ENCODE measurements at places on chromosomes 2 and 18. TPM values are rescaled to one million over a fixed set of nuclear protein-coding genes. Genes with fewer than 3 reads are reported as not detected.

The SNED1 gene
- 3.2 TPM for total RNA-seq

The CCDC102B gene
- total RNA-seq: 2.6 TPM

The CXXC1 gene
- 35.6 TPM for total RNA-seq

The IL18R1 gene
- 4.6 TPM for total RNA-seq

The ADAM23 gene
- total RNA-seq: 1.1 TPM

The DSC1 gene
- total RNA-seq: not detected

The ACKR3 gene
- total RNA-seq: 5.4 TPM

The PLGLB2 gene
- 0.11 TPM for total RNA-seq

The IL1R1 gene
- 1.1 TPM for total RNA-seq

The ZRANB3 gene
- 14.0 TPM for total RNA-seq

The WDCP gene
- 18.0 TPM for total RNA-seq

The CROCC2 gene
- total RNA-seq: not detected

The NEU4 gene
- not detected for total RNA-seq

Data from Daoy (cell line).